Transverse colon (tissue), 4 donors: ENCODE measurements at places on chromosomes 16 and 17.

DNA sequence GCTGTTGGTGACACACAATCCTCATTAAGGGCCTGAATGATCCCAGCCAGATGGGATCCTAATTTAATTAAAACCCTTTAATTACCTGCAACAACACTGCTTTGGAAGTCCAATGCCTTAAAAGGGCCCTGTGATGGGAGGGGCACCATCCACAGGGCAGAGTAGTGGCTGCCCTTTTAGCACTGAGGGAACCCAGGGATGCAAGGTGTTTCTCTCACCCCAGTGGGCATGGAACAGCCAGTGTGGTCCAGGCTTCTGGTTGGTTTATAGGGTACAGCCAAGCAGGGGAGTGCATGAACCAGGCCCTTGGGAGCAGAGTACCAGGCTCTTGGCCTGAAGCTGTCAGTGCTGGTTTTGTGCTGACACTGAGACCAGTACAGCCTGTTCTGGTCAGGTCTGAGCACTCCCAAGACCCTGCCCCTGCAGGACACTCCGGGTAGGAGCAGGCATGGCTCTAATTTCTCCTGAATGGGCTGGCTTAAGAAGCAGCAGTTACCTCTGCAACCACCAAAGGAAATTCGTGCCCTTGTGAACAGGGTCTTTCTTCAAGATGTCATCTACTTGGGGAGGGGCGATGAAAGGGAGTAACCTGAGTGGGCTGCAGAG is 9.9 kb downstream of the NXPH3 start:
- no peak for DNase-seq

GRCh38 chr16:24540602-24541210 is 1.3 kb downstream of the RBBP6 start:
- no peak for DNase-seq

DNA sequence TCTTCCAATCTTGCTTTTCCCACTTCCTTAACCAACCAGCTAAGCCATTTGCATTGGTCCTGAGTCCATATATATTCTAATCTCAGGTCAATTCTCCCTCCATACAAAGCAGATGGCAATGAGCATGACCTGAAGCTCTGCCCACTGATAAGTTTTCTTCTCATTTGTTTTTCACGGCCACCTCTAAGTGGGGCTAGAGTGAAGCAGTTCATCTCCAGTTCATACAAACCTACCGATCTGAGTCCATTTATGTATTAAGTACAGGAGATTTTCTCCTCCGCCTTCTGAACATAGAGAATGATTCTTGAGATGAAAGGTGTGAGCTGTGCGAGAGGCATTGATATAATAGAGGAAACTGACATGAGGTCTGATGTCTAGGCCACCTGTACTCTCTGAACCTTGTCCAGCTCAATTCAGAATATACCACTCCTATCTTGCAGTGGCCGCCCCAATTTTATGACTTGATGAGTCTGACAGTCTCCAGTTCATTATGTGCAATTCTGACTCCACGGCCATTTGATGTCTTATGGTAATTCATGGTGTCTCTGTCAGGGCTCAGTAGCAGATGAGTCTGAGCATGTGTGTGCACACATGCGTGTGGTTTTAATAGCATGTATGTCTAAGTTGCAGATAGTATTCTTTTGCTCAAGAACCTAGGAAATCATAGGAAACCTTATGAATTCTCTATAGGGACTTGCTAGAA is 329.8 kb downstream of the PMP22 start:
- no peak for DNase-seq

DNA sequence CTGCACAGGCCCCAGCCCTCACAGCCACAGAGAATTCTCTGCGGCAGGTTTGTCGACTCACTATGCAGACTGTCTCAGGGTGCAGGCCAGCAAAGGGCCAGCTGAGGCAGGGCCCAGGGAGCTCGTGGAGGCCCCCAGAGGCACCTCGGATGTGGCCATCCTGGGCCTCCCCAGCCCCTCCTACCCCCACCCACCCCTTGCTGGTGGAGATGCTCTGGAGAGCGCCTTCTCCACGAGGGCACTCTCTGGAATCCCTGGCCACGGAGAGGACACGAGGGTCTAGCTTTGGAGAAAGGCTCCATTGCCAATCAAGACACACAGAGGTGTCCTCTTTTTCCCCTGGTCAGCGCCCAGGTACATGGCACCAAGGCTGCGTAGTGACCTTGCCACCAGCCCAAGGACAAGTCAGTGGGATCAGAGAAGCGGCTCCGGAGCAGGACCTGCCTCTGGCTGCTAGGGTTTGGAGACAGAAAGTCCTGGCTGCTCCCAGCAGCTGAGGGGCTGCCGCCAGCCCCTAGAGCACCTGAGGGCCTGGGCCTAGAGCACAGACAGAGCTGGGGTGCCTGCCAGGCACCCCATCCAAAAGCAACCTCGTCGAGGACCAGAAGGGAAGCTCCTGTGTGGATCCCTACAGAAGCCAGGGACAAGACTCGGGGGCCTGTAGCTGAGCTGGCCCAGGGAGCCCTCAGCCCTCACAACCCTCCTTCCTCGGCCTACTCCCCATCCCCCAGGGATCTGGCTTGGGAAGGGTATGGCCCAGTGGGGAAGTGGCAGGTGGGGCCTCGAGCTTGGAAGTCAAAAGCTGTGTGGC is 18.7 kb downstream of the ARL2BP start:
- DNase-seq: no peak

DNA sequence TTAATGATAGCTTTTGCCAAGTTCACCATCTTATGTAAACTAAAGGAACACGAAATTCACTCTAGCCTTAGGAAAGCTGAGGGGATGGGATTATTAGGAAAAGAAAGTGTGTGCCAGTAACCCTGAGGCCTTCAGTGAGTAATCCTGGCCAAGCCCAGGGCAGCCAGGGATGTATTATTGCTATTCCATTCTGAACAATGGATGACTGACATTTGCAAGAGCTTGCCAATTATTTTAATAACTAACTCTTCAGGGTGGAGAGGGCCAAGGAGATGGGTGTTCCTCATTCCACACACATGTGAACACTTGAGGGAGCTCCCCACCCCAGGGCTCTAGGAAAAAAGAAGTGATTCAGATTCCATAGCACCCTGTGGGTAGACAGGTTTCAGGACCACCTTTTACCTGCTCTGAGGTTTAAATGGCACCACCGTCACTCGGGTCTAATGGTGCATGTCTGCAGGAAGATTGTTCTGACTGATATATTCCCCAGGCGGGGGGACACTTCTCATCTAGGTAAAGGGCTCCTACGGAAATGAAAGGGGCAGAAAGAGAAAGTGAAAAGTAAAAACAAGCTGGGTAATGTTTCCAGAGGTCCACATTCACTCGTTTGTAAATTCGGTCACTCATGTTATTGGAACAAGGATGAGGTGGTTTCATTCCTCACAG is 41.5 kb downstream of the TK2 start:
- no peak for DNase-seq

GRCh38 chr17:75723171-75723930 is 2.1 kb downstream of the ITGB4 start:
- peak; percentile 91 for DNase-seq

DNA sequence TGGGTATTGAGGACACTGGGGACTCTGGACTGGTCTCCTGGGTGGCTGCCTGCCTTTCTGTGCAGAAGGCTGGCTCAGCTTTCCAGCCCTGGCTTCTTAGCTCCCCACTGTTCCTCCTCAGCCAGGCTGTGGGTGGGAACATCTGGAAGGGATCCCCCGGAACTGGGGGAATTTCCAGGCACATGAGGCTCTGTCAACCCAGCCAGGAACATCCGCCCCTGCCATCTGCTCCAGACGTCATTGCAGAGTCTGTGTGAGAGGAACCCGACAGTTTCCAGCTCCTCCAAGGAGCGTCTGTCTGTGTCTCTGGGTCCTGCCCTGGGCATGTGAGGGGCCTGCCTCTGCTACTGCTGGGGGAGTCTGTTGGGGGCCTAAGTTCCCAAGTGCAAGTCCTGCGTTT is 36.2 kb upstream of the CRHR1 start:
- DNase-seq: no peak

DNA sequence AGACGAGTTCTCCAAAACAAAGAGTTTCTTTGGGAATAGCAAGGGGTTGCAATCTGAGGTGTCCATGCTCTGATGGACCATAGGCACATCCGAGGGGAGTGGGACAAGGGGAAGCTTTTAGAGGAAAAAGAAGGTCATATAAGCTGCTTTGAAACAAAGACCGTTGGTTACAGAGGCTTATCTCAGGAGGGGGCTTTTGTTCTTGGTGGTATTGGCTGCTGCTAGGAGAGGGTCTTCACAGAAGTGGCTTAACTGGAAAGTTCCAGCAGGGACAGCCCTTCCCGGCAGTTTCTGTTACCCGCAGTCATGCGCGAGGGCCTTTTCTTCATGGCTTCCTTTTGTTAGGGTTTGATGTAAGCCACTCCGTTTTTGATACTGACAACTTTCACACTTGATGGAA is 76.0 kb downstream of the RAP1GAP2 start:
- DNase-seq: no peak

DNA sequence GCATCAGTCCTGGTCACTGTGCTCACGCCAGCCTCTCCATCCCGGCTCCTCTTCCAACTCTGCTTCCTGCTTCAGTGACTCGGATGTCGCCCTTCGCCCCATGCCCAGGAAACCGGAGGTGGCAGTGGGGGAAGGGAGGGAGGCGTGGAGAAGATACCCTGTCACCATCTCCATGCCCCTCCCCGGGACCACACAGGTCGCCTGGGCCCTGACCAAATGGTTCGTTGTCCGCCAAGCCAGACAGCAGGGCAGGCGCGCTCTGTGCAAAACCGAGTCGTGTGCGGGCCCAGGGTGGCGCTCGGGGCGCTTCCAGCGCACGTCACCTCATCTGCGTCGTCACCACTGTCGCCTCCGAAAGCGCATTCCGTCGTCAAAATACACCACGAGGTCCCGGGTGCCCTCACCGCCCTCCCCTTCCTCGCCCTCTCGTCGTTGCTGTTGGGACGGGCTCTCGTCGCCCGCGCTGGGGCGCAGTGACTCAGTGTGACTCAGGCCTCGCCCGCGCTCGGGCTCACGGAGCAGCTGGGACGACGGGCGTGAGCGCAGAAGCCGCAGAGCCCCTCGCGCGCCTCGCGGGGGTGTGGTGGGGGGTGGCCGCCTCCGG is 39.2 kb downstream of the ZNF778 start:
- peak; percentile 75 for DNase-seq

DNA sequence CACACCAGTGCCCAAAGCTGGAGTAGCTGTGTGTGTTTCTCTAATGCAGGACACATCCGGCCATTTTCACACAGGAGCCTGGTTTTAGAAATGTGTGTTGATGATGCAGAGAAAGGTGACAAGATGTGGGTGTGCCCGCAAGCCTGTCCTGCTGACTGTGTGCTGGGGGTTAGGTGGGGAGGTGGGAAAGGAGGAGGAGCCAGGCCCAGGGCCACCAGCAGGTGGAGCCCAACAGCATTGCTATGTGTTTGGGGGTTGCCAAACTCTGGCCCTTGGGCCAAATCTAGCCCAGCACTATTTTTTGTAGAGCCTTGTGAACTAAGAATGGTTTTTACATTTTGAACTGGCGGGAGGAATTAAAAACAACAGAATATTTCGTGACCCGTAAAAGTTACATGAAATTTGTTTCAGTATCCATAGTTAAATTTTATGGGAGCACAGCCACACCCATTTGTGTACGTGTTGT is 61.7 kb upstream of the LGALS9 start:
- no peak for DNase-seq

- no peak for DNase-seq
These were observed 160.6 kb upstream of the RPL38 start for GRCh38 chr17:74042744-74043486.

GRCh38 chr17:28744104-28744971 is 527 bp downstream of the TRAF4 start:
- DNase-seq: peak; percentile 70

- no peak for DNase-seq
These were observed 140.0 kb upstream of the IRX6 start for GRCh38 chr16:55184052-55184451.

GRCh38 chr17:74385201-74385600 is 17.9 kb downstream of the GPR142 start:
- no peak for DNase-seq

GRCh38 chr16:29156511-29156910 is 171.7 kb downstream of the LAT start:
- DNase-seq: no peak

GRCh38 chr16:53090286-53090590 is 35.4 kb downstream of the CHD9 start:
- DNase-seq: no peak

GRCh38 chr16:9969580-9969979 is 212.6 kb downstream of the GRIN2A start:
- no peak for DNase-seq

GRCh38 chr17:19269106-19269505 is 31.9 kb downstream of the EPN2 start:
- no peak for DNase-seq

GRCh38 chr17:34371405-34372100 is 8.5 kb upstream of the CCL1 start:
- no peak for DNase-seq

DNA sequence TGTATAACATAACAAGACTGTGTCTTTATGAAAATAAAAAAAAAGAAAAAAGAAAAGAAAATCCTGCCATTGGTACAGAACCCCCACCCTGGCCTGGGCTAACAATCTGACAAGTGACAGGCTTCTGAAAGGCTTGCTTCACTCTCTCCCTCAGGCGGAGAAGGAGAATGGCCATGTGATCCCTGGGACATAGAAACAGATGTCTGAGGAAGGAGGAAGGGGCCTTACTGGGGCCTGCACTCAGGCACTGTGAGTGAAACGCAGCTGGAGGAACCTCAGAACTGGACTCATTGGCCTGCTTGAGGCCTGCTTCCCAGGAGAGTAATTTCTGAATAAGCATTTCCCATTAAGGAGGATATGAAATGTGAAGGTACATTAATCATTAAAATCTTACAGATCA is 17.5 kb downstream of the MAP3K14 start:
- DNase-seq: no peak

DNA sequence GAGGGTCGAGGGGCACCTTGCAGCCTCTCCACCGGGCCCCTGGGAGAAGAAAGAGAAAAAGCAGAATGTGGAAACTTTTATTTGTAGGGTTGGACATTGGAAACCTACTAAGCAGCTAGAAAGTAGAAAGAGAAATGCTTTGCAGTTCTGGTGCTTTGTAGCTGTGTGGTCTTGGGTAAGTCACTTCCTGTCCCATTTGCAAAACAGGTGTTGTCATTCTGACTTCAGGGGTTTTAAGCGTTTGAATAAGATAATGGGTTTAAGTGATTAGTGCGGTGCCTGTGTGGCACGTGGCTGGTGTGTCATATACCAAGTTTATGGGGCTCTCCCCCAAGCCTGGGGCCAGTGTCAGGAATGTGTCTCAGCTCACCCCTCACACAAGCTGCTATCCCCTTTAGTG is 1.6 kb downstream of the CA4 start:
- no peak for DNase-seq

GRCh38 chr17:76365256-76365903 is 11.7 kb upstream of the PRPSAP1 start:
- no peak for DNase-seq
